ENCODE measurements at places on chromosomes 1 and 21.

- DNase-seq = no peak
Observed at GRCh38 chr1:185965870-185966269, 231.7 kb downstream of the HMCN1 start.

DNA sequence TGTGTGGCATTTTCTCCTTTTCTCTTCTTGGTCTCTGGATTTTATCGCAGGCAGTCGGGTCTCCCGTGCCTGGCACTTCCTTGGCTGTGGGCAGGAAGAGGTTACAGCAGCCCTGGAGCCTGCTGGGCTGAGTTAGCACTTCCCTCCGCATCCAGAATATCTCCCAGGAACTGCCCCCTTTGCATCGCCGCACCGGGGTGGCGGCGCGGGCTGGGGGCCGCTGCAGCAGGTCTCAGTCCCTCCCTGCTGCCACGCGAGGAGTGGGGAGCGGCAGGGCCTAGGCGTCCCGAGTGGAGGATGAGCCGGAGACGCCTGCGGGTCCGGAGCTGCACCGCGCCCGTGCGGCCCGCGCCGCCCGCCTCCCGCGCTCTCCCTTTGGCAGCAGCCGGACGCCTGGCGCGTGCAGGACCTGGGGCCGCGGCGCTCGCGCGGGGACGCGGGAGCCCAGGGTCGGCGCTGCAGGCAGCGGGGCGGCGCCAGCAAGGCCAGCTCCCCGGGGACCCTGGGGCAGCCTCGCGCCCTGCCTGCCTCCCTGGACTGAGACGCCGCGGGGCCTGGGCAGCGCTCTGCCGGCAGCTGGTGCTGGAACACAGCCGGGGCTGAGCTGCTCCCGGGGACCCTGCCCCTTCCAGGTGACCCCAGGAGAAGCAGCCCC lies 192.8 kb downstream of the PRDM2 start:
- DNase-seq = no peak

DNA sequence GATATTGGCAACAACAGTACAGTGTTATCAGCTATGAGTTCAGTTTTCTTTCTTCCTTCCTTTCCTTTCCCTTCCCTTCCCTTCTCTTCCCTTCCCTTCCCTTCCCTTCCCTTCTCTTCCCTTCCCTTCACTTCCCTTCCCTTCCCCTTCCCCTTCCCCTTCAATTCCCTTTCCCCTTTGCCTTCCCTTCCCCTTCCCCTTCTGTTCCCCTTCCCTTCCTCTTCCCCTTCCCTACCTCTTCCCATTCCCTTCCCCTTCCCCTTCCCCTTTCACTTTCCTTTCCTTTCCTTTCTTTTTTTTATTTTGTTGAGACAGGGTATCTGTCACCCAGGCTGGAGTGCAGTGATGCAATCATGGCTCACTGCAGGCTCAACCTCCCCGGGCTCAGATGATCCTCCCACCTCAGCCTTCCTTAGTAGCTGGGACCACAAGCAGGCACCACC lies 72.3 kb upstream of the CAPZB start:
- DNase-seq = no peak

- DNase-seq = no peak
Observed at GRCh38 chr21:45470773-45471524, 66.0 kb downstream of the COL18A1 start.

- DNase-seq = no peak
Observed at GRCh38 chr1:100941098-100941527, 45.2 kb downstream of the SLC30A7 start.

GRCh38 chr1:89936694-89937093 lies 58.2 kb upstream of the ZNF326 start:
- no peak for DNase-seq

DNA sequence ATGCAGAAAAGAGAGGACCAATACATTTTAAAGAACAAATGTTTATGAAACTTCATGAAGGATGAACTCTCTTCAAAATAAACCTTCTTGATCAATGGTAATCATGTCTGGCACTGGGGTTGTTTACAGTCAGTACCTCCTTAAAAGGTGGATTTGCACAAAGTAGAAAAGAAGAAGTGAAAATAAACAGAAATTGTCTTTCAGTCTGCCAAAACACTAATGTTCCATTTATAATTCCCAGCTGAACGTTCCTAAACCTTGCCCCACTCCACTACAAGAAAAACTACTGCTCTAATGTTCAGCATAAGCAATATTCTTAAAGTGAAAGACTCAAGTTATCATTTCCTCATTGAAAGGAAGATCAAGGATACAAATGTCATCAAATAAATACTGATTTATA lies 86.2 kb downstream of the EIF4G3 start:
- DNase-seq = no peak

GRCh38 chr1:184558691-184559090 lies 171.9 kb downstream of the C1orf21 start:
- no peak for DNase-seq

DNA sequence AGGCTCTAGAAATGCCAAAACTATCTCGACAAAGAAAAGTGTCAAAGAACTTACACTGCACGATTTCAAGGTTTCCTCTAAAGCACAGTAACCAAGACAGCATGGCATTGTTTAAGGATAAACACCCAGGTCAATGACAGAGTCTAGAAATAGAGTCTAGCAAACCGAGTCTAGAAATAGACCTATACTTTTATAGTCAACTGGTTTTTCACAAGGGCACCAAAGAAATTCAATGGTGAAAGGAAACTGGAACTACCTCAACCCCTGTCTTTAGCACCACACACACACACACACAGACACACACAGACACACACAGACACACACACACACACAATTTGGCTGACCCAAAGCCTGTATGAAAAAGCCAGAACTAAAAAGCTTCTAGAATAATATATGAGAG lies 67.1 kb upstream of the PGBD5 start:
- DNase-seq = no peak

DNA sequence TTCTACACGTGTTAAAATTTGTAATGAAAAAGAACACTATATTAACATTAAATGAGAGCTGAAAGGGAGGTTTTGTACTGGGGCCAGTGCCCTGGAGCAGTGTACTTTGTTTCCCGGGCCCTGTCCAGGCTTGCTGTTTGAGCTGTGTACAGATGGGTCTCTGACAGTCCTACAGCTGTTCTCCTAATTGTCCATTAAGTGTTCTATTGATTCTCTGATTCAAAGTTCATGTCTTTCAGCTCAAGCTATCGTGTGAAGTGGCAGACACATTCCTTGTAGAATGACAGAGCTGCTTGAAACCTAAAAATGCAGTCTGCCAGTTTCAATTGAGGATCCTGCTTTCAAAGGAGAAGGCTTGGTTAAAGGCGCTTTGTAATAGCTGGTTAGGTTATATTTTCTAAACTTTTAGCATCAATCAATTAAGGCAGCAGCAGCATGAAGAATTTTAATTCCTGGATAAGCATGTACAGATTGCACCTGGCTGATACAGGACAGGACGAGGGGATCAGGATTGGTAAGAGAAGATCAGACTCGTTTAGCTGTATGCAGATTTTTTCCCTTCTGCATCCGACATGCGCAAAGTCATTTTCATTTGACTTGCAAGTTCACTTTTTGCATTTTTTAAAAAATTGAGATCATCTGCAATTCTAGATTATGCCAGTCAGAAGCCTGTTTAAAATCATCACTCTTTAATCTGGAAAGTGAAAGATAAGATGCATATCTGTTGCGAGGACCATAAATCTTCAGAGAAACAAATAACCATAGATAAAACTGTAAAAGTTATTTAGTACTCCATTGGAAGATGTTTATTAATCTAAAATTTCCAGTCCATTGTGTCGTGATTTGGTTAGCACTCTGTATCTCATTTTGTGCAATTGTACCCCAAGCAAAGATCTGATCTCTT lies 98.5 kb downstream of the ATG4C start:
- DNase-seq = no peak

- no peak for DNase-seq
Observed at GRCh38 chr1:245986404-245987218, 520.5 kb downstream of the SMYD3 start.

- no peak for DNase-seq
Observed at GRCh38 chr1:34984435-34984792, 733 bp downstream of the TMEM35B start.

DNA sequence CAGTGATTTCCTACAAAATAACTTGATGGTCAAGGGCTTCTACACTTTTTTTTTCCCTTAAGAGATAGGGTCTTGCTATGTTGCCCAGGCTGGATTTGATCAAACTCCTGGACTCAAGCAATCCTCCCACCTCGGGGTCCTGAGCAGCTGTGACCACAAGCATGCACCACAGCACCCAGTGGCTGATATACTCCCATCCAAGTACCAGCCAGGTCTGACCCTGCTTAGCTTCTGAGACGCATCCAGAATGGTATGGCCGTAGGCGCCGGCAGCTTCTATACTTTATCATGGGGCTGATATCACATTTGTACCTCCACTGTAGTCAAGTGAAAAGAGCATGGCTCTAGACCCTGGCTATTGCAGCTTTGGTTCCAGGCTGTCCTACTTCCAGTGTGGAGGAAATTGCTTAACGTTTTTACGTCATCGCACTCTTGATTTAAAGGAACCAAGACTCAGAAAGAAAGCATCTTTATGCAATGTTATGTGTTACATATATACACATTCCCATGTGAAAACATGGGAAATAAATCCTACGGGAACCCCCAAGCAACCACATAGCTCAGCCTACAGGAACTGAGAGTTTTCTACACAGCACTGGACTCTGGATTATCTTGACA lies 39.5 kb downstream of the PDPN start:
- no peak for DNase-seq

DNA sequence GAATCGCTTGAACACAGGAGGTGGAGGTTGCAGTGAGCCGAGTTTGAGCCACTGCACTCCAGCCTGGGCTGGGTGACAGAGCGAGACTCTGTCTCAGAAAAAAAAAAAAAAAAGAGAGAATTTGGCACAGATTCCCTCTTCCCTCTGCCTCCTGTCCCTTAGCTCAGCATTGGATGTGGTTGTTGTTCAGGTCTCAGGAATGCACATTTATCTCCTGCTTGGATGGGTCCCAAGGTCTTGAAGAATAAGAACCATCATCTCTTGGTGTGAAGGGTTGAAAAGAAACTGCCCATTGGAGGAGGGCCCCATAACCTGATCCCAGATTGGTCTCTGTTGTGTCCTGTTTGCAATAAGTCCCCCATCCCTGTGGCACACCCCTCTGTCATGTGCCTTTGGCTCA lies 34.9 kb downstream of the UBIAD1 start:
- DNase-seq = no peak

DNA sequence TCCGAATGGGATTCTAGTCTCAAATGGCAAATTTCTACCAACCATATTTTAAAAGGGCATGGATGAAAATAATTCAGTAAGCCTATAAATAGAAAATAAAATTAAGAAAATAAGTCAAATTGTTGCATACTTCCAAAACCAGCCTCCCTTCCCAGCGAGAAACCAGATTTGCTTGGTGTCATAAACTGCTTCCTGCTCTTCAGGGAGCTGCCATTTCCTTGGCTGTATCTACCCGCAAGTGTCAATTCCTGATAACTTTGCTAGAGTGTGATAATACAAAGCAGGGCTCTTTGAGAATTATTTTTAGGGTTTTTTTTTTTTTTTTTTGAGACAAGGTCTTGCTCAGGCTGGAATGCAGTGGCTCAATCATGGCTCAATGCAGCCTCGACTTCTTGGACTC lies 62.3 kb downstream of the S1PR1 start:
- no peak for DNase-seq

DNA sequence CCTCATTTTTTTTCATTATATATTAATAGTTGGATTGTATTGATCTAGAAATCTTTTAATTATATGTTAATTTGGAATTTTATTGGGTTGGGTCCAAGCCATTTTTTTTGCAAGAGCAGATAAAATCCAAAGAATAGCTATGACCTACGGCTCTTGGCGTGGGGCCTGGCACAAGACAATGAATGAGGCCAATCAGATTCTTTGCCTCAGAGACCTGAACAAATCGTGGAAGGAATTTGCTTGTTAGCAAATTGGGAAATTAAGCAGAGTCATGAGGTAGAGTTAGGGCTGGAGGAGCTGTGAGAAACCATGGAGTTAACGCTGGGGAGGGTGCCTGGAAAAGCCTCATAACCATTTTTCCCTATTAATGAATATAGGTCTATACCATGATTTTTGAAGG lies 40.1 kb downstream of the CAMSAP2 start:
- no peak for DNase-seq

GRCh38 chr1:92482665-92483609 lies 3.8 kb downstream of the GFI1 start:
- no peak for DNase-seq

GRCh38 chr1:243475966-243476365 lies 220.1 kb downstream of the SDCCAG8 start:
- DNase-seq = no peak

- no peak for DNase-seq
Observed at GRCh38 chr1:65027666-65028358, 61.5 kb upstream of the JAK1 start.

- DNase-seq = no peak
Observed at GRCh38 chr1:15192916-15193550, 39.5 kb downstream of the TMEM51 start.

All from stimulated activated CD8-positive, alpha-beta memory T cell treated with anti-CD3 and anti-CD28 coated beads, Interleukin-4, amount 100 ng/mL, for 1 hour (primary cell).